ENCODE measurements at places on chromosomes 7 and 10.

GRCh38 chr10:20314431-20314830, 498.2 kb downstream of the PLXDC2 start:
- DNase-seq, result no peak

DNA sequence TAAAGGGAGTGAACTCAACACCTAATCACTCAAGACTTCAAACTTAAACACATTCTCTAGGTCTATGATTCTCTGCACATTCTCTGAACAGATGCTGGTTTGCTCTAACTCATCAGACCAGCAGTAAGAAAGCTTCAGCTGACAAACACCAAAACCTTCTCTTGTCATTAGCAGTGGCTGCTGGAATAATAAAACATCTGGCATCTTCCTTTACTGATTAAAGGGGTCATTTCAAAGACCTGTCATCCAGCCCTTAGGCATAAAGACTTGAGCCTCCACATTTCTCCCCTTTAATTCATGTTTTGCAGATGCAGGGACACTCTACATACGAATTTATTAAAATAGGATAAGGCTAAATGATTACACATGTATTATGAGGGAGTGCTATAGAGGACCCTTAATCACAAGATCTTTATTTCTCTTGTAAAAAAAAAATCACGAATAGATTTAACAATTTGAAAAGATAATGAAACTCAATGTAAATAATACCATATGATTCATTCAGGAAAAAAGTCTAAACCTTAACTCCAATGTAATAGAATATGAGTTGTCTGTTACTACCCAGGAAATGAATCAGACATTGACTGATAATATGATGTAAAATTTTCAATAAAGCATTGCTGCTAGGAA, 152.4 kb upstream of the GNAI1 start:
- no peak for DNase-seq

- DNase-seq, result no peak
Observed at GRCh38 chr7:17939211-17939605, 1.1 kb downstream of the SNX13 start.

GRCh38 chr10:68082872-68083271, 7.8 kb upstream of the HERC4 start:
- no peak for DNase-seq

GRCh38 chr7:108736221-108736891, 166.7 kb downstream of the DNAJB9 start:
- no peak for DNase-seq

GRCh38 chr10:77456414-77456813, 181.2 kb downstream of the KCNMA1 start:
- DNase-seq, result no peak

DNA sequence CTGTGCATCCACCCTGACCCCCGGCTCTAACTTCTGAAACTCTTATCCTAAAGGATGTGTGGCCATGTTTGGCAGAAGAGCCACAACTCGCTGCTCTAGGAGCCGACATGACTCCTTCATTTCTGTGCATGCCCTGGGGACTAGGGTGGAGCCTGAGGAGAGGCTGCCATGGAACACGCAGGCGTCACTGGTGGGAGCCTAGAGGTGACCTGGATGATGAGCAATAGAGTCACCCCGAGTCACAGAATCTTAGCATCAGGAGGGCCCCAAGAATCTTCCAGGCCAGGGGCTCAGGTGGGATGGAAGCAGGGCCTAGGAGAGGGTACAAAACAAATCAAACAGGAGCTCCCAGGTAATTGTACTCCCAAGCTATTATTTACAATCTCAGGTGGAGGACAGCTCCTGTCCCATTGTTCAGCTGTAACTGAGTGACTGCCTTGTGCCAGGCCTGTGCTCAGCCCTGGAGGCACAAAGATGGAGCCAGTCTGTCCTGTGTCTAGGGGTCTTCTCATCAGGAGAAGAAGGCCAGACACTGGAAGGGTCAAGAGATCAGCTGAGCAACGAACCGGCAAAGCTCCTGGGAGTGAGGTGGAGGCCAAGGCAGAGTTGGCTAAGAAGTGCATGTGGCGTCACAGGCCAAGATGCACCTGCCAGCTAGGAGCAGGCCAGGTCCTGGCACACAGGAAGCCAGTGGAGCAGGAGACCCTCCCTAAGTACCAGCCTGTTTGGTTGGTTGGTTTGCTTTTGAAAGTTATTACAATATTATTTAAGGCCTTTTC, 5.8 kb upstream of the ZNF22 start:
- no peak for DNase-seq

GRCh38 chr7:84477786-84478478, 283.3 kb upstream of the SEMA3A start:
- DNase-seq, result no peak

GRCh38 chr10:1157615-1157933, 101.4 kb downstream of the WDR37 start:
- no peak for DNase-seq

DNA sequence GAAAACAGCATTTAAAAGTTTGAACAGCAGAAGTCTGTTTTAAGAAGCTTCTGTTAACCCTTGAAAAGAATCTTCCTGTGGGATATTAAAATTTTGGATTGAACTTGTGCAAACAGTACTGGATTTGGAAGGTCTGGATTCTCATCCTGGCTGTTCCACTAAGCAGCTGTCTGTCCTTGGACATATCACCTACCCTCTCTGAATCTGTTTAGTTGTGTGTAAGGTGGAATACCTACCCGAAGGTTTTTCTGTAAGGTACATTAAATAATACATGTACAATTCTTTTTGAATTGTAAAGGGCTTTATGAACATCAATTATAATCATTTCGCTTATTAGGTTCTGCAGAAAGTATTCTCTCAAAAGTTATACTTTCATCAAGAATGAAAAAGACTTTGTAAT, 2.2 kb downstream of the PDCD4 start:
- DNase-seq, result no peak

- no peak for DNase-seq
Observed at GRCh38 chr10:89710753-89711152, 9.4 kb downstream of the KIF20B start.

- peak; percentile 99 for DNase-seq
Observed at GRCh38 chr7:157612664-157613561, 276.1 kb downstream of the DNAJB6 start.

GRCh38 chr7:24611130-24611529, 37.9 kb downstream of the PALS2 start:
- DNase-seq, result no peak

GRCh38 chr10:47370015-47370767, 13.9 kb downstream of the ZNF488 start:
- DNase-seq, result no peak

GRCh38 chr7:41886262-41886900, 183.5 kb upstream of the INHBA start:
- DNase-seq, result peak; percentile 91

- DNase-seq, result no peak
Observed at GRCh38 chr7:68180761-68181160, 1184.1 kb downstream of the TYW1 start.

DNA sequence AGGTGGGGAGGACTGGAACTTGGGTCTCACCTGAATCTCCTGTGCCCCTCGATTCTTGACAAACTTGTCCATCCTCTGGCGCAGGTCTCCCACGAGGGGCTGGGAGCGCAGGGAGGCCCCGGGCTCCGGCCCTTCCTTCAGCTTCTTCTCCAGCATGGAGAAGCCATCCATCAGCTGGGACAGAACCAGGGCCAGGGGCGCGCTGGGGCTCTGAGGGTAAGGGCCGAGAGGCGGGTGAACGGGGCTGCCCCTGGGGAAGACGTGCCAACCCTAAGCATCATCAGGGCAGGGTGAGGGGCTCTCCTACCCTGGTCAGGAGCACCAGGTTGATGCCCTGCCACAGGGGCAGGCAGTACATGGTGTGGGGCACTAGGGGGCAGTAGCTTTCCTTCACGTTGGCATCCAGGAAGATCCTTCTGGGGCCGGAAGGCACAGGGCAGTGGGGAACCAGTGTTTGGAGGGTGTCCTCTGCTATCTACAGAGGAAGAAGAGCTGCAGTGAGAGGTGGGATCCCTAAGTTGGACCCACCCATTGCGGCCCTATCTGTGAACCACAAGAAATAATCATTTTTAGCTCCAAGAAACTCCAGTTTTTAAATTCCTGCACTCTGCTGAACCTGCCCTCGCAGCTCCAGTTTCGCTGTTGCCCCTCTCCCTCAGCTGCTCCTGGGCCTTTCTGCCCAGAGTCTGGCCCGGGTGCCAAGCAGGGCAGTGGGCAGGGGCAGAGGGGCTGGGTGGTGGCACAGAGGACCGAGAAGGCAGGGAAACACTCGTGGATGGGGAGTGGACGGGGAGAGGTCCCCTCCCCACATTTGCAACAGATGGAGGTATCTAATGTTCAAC, 10.8 kb upstream of the PYROXD2 start:
- DNase-seq, result peak; percentile 72

DNA sequence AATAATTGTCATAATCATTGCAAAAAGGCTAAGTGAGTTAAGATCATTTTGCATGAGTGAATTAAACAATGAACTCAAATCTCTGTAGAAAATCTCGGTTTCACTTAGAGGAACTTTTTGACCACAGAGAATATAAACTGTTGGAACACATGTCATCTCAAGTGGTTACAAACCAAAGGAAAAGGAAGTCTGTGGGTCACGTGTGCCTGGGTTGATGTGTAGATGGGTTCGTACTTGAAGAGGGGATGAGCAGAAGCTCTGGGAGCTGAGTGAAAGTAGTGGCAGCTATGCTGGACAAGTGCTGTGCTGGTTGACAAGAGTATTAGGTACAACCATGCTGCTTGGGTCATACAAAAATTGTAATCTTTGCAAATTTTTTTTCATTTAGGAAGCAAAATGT, 35.0 kb downstream of the GLRX3 start:
- DNase-seq, result peak; percentile 27

GRCh38 chr7:102991540-102992214, 78.9 kb downstream of the LRRC17 start:
- peak; percentile 87 for DNase-seq

DNA sequence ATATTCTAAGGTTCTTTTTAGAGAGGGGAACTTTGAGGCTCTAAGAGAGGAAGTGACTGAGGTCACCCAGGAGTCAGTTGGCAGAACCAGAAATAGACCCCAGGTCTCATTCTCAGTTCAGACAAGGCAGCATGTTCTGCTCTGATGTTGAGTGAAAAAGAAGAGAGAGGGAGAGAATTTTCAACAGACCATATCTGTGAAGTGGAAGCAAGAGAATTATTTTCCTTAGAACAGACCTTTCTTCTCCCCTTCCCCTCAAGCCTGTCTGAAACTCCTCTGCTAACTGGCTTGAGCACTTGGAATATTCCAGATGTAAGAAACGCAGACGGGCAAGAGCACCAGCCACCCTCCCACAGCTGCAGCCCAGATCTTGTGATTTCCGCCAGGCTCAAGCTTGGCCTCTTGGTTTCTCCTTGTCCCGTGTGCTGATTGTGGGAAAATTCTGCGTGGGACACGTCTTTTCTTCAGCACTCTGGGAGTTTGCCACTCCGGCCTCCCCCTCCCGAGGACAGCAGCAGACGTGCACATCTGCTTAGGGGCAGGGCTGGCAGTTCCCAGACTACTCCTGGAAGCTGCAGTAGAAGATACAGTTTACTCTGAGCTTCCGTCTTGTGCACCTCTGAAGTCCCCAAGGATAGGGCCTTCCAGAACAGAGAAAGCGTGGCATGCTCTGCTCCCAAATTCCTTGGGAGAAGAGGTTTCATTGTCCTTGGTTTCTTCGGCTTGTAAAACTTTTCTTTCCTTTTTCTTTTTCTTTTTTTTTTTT, 22.7 kb upstream of the IKZF1 start:
- peak; percentile 78 for DNase-seq

DNA sequence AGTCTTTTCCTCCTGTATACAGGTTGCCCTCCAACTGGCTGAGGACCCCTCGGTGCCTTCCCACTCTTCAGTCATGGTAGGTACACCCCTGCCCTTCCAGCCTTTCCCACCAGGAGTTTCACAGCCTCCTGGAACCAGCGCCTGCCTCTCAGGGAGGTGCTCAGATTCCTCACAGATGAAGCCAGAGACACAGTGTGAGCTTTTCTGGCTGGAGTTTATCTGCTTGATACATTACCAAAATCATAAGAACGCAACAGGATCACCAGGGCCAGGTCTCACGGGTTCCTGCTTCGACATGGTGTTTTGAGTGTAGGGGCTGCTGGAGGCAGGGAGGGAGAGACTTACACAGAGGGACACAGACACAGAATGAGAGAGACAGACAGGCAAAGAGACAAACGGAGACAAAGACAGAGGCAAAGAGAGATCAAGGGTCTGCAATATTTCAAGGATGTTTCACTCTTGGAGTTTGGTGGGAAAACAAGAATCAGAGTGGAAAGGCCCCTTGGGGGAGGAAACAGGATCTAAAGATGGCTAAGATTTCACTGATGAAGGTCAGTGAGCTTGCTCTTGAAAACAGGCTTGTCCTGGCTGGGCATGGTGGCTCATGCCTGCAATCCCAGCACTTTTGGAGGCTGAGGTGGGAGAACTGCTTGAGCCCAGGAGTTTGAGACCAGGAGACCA, 6.5 kb upstream of the INMT start:
- DNase-seq, result no peak

GRCh38 chr7:127089146-127089545, 163.6 kb downstream of the GRM8 start:
- no peak for DNase-seq

DNA sequence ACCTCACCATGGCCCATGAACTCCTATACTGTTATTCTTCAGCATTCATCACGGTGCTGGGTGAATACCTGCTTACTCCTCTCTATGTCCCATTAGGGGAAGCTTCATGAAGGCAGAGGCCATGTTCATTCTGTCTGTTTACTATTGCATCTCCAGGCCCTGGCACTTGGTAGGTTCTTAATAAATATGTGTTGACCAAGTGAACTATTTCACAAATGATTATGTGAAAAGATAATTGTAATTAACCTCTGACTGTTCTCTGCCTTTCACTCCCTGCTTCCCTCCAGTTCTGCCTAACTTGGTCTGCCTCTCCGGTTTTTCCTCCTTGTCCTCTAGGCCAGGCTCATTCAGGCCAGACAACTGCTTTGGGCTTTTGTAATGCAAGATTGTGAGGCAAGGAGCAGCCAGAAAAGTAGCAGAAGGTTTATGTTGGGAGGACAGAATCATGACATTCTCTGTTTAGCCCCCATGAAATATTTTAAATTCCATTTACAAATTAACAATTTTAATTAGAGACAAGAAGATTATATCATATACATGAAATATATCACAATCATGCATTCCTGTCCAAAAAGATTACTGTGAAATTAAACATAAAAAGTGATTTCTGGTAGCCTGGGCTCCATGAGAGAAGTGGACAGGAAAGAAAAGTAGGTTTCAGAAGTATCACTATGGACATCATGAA, 42.1 kb upstream of the PLXNA4 start:
- DNase-seq, result no peak

DNA sequence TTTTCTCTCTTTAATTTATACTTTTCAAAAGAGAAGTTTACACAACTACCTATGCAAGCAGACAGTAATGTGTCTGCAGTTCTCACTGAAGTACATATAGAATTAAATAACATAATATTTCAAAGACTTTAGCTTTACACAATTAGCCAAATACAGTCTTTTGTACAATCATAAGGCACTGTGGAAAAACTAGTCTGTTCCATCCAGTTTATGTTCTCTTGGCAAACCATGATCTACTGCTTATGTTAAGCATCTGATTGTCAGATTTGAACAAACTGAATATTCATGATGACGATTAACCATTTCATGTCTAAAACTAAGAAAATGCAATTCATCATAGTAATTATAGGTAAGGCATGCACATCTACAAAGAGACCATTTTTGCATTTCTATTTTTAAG, 842 bp downstream of the SEMA3A start:
- no peak for DNase-seq
